ENCODE measurements at places on chromosomes 1 and 21.

GRCh38 chr21:34942911-34943310 lies 106.2 kb downstream of the RUNX1 start:
- DNase-seq, result no peak

GRCh38 chr1:112263453-112263852 lies 132.6 kb upstream of the CTTNBP2NL start:
- DNase-seq, result no peak

- DNase-seq, result peak; percentile 32
Measured at GRCh38 chr1:9289711-9290485, 2.8 kb upstream of the SPSB1 start.

GRCh38 chr1:185281245-185281644 lies 35.8 kb downstream of the IVNS1ABP start:
- DNase-seq, result no peak

GRCh38 chr1:226309398-226310244 lies 657 bp upstream of the LIN9 start:
- peak; percentile 13 for DNase-seq

DNA sequence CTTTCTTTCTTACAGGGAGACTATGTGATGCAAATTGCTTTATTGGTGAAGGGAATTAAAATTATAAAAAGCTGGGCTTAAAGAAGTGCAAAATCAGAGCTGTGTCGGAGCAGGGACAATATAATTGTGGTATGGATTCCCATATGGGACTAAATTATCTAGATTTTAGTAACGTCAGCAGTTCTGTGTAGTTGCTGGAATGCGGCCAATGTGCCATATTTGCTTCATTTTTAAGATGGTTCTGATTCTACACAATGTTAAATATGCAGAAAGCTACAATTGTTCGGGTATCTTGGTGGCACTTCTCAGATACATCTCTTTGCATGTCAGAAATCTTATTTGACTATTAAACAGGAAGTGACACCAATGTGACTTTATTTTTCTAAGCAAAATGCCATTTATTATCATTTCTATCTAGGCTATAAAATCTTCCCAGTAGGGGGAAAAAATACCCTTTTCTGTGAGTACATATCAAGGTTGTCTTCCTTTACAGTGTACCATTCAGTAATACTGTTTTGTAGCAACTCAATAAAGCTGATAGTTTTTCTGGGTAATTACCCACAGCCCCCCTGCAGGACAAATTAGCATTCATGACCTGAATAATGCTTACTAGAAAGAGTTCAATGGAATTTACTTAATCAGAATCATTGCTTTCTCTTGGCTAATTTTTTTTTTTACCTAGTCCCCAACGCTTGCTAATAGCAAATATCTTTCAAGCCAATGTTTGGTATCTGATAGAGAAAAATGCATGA lies 288.3 kb upstream of the ADGRL2 start:
- no peak for DNase-seq
